Fibroblast of skin of left biceps (primary cell): ENCODE measurements at places on chromosomes 4 and X.

DNA sequence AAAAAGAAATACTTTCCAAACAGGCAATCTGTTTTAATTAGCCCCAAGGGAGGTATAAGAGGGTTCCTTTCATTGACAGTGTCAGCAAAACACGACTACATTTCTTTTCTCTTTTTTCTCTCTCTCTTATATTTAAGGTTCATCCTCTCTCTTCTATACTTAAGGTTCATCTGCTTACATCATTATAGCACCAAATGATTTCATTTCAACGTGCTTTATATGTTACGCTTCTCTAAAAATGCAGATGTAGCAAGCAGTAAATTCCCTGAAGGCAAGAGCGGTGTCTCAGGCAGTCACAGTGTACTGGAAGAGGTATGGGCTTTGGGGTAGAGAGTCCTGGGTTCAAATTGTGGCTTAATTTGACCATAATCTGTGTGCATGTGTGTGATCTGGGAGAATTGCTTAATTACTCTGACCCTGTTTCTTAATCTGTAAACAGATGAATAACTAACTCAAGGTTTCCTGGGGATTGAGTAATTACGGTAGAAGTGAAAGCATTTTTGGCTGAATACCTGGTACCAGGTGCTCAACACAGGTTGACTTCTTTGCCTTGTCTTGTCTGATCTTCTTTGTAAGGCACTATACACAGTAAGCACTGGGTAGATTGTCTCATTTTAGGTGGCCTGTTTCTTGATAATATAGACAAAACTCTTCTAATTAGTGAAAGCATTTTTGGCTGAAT, 180.8 kb downstream of the SPRY1 start:
- no peak for DNase-seq

GRCh38 chr4:76894537-76895255, 3.2 kb downstream of the SOWAHB start:
- peak; percentile 26 for DNase-seq

DNA sequence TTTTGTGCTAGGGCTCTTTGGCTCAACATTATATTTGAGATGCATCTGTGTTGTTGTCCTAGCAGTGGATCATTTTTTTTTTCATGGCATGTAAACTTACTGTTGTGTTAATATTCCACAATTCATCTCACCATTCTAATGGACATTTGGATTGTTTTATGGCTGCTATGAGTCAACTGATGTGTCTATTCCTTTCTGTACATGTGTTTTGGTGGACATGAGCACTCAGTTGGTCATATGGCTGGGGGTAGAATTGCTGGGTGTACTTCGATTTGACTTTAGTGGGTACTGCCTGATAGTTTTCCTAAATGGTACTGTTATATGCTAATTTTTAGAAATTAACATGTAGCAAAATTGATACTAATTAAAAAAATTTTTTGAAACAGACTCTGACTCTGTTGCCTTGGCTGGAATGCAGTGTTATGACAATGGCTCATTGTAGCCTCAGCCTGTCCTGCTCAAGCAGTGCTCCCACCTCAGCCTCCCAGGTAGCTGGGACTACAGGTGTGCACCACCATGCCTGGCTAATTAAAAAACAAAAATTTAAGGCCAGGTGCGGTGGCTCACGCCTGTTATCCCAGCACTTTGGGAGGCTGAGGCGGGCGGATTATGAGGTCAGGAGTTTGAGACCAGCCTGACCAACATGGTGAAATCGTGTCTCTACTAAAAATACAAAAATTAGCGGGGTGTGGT, 9.0 kb downstream of the FAM193A start:
- DNase-seq, result no peak

DNA sequence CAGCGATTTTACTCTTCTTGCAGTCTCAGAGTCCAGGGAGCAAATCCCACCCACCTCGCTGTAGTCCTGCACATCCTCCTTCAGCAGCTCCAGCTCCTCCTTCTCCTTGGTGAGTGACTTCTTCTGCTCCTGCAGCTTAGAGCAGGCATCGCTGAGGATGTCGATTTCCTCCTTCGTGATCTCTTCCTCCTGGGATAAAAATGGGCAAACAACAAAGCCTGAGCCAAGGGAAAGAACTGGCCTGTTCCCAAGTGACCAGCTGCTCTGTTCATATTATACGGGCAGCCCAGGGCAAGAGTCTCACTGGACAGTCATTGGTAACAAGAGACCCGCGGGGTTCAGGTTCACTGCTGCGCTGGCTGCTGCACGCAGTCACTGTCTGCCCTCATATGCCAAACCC, 26.2 kb downstream of the FGFR3 start:
- DNase-seq, result no peak

DNA sequence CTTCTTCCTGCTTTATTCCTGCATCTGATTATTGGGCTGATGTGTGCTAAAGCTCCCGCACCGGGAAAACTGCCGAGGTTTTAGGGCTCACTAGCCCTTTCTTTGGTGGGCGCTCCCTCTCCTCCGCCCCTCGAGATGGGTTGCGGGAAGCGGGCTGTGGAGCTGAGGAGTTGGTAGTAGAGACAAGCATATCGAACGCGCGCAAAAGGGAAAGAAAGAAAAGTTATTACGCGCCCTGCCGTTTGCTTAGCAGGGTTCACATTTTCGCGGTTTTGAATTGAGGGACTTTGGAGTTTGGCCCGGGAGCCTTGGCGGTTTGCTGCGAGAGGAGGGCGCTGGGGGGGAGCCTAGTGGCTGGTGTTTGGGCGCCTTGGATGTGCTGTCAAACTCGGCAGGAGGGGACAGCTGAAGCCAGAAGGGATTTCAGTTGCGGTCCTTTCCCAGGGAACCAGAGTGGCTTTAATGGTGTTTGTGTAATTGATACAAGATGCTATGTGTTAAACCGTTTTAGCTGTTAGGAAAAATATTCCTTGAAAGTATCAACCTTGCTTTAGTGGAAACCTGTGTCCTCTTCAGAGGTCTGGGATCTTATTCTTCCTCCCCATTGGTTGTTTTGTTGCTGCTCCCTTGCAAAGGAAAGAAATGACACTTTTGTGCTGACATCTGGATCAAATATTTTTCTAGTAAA, 1.1 kb downstream of the GAB1 start:
- no peak for DNase-seq

DNA sequence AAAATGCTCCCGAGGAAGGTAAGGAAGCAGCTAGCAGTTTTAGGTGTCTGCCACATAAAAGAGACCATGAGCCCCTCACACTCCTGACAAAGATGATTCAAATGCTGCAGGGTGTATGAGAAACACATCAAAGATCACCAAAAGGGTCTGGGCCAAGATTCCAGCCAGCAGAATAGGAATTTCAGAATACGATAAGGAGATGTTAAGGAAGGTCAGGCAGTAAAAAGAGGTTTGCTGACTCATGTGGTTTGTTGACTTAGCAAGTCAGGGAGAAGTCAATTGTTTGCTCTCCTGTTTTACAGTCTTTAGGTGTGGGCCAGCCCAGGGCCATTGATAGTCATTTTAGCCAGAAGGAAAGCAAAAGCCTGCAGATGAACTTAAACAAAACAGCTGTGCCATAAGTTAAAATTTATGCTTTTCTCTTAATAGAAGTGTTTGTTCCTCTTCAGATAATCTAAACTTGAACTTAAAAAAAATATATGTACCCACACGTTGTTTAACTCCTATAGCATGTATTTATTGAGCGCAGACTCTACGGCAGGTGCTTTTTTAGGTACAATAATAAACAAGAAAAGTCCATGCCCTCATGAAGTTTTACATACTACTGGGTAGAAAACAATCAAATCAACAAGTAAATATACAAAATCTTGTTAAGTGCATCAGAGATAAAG, 115.6 kb downstream of the CAMK2D start:
- no peak for DNase-seq

DNA sequence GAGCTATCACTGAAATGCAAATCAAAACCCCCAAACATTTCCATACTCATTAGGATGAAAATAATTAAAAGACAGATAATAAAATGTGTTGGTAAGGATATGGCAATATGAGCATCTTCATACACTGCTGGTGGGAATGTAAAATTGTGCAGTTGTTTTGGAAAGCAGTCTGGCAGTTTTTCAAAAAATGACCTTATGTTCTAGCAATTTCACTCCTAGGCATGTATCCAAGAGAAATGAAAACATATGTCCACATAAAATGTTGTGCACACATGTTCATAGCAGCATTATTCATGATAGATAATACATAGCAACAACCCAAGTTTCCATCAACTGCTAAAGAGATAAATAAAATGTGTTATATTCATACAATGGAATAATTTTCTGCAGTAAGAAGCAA, 14.8 kb upstream of the GPRASP2 start:
- peak; percentile 46 for DNase-seq

DNA sequence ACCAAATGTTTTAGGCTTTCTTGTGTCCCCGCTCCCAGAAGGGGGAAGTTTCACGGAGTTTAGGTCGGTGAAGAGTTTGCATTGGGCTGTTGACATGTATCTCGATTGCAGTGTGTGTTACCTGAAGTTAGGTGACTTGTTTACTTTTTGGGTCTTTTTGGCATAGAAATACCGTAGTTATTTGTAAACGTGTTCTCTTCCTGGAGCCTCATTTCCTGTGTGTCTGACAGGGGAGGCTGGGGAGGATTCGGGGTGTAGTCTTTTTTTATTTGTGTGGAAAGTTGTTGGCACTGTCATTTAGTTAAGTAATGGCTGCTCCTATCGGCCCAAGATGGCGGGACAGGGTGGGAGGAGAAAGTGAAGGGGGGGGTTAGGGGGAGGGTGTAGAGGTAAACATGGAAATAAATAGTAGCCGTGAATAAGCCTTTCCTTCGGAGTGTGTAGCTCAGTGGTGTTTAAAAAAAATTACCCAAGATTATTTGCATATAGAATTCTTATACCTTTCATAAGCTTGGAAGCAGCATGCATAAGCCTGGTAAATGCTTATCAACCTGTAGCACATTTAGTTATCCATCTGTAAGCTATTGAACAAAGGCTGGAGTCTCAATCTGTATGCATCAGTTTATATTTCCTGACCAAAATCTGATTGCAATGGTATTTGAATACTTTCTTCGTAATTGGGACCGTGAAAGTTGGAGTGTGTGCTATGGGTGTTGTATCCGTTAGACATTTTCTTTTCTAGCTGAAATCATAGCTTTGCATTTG, 1.6 kb downstream of the KDM6A start:
- DNase-seq, result no peak
